Fibroblast of skin of back (primary cell): ENCODE measurements at places on chromosomes 12 and 14.
A peak's percentile ranks its signal among the peaks of the same experiment; 100 is the strongest.

DNA sequence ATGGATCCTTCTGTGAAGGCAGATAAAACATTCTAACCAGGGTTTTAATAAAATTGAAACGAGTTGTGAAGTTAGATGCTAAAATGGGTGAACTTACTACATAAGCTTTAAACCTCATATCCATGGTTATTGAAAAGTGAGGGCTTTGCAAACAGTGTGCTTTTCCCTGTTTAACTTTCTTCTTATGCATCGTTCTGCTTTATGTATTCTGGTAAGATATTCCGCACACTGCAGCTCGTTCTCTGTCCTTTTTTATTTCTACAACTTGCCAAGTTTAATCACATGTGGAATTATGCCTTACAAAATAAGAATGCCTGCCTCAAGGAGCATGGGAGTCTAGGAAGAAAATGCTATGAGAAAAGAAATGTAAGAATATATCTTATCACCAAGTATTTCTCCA lies 30.9 kb downstream of the PELI2 start:
- DNase-seq = no peak

GRCh38 chr14:95884377-95884776 lies 7.7 kb downstream of the TUNAR start:
- no peak for DNase-seq

GRCh38 chr14:91350813-91351511 lies 66.7 kb downstream of the CCDC88C start:
- peak; percentile 46 for DNase-seq

DNA sequence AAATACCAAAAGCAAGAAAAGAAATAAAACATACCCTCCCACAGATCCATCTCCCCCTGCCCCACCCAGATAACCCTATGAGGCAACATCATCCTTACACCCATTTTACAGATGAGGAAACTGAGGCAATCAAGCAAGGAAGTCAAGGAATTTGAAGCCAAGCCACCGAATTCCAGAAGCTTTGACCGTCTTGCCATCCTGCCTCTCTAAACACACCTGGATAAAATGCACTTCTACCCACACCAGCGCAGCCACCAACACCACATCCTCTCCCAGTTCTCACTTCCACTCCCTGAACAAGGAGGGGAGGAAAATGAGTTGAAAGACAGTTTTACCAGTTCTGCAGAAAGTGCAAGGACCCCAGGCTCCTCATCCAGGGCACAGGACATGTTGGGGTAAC lies 13.6 kb downstream of the CMKLR1 start:
- DNase-seq = no peak

- DNase-seq = no peak
These were observed 41.4 kb downstream of the ACTN1 start for GRCh38 chr14:68937471-68938270.

- peak; percentile 21 for DNase-seq
These were observed 393 bp downstream of the ORMDL2 start for GRCh38 chr12:55818140-55818728.

DNA sequence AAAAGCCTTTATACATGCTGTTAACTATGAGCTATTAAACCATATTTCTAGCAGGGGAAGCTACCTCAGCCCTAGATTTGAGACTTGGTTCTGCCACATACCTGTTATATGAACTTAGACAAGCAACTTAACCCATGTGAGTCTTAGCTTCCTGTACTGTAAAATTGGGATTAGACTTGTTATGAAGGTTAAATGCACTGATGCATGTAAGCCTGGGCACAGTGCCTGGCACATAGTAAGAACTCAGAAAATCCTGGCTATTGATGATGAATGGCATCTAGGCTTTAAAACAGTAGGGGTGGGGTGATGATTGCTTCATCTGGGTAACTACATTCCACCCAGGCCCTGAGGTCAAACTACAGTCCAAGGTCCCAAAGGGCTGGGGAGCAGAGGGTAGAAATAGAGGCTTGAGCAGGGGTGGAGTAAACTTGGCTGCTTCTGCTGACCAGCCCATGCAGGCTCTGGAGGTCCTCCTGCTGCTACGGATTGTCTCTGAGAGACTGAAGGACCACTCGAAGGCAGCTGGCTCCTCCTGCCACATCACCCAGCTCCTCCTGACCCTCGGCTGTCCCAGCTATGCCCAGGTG lies 11.3 kb downstream of the ESPL1 start:
- no peak for DNase-seq

- no peak for DNase-seq
These were observed 160.8 kb downstream of the GXYLT1 start for GRCh38 chr12:41983856-41984255.

DNA sequence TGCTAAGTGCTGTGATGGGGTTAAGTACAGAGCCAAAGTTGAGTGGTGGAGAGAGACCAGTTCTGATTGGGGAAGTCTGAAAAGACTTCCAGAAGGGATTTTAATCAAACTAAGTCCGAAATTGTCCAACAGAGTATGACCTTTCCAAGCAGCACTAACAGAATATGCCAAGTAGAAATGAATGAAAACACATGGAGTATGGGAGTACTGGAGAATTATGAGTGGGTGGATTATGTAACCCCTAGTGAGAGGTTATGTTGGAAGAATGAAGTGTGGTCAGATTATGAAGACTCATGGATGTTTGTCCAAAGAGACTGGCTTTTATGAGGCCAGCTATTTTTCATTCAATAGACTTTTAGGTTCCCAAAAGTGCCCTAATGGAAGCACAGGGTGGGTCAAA lies 94.0 kb upstream of the PLEKHA5 start:
- DNase-seq = no peak

- DNase-seq = no peak
These were observed 294.4 kb downstream of the NELL2 start for GRCh38 chr12:44581642-44582242.

DNA sequence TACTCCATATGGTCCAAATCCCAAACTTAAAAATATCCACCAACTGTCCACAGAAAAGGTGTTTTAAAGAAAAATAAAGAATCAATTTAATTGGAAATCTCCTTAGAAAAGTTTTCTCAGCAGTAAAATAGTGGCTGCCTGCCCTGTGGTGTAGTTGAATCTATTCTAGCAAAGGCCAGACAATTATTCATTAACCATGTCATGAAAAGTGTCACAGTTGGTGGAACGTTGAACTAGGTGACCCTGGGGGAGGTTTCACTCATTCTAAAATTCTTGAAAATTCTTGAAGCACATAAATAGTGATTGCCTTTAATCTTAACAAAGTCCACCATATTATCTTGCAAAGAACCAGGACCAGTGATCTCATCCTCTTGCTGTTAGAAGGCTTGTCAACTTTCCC lies 78.4 kb upstream of the GZMB start:
- no peak for DNase-seq

DNA sequence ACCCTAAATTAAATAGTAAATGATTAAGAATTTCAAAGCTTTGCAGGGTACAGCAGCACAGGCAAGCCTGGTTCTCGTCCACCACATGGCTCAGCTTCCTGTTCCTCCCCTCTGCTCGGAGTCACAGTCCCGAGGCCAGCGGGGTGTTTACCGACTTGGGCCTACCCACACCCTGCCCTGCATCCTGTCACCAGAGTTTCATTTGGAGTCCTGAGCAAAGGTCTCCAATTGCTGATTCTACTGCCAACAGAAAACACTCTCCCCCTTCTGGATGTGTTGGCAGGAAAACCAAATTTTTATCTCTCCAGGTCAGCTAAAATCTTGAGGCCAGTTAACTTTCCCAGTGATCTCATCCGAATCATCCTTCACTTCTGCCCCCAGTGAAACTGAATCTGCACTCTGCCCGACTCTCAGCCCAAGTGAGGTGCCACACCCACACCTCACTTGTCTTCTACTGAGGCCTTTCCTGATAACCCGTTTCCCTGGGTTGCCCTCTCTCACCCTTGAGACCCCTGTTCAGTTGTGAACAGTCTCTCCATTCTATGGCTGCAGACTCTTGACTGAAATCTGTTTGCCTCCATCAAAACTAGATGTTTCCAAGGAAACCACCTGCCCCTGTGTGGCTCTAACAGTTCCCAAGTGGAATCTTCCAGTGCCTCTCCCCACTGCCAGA lies 71.2 kb downstream of the VCPKMT start:
- peak; percentile 89 for DNase-seq

DNA sequence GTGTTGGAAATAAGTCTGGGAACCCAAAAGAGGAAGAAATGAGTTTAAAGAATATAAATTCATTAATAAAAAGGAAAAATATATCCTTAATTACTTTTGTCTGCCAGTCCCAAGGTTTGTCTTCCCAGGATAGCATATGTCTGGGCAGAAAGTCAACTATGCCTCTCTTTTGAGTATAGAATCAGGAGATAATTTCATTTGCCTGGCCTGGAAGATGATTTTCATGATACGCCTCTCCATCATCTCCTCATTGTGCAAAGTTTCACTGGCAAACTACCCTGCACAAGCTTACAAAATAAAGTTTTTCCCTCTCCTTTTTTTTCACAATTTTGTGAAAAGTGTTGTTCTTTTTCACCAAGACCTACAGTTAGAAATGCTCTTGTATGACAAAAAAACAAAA lies 340.8 kb downstream of the EGLN3 start:
- no peak for DNase-seq

- no peak for DNase-seq
These were observed 7.0 kb downstream of the ISCA2 start for GRCh38 chr14:74500417-74501134.

DNA sequence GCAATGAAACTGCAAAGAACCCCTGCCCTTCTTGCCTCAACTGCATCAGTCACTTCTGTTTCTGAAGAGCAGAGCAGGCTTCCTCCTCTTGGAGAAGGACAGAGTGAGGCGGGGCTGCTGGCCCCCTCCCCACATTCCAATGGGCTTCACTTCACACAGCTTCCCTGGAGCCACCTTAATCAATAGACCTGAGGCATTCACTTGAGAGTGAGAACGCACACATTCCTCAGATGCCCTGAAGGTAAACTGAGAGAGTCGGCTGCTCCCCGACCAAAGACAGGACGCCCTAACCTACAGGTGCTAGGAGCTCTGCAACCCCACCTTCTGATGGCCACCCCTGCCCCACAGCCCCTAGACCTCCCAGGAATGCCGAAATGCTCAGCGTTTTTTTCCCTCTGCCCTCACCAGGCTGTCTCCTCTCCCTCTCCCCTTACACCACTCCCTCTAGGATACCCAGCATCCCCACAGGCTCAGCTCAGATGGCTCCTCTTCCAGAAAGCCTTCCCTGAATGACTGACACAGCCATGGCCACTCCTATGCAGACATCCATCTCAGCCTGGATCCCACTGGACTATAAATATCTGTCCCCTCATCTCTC lies 31.1 kb downstream of the SYNE3 start:
- peak; percentile 39 for DNase-seq

DNA sequence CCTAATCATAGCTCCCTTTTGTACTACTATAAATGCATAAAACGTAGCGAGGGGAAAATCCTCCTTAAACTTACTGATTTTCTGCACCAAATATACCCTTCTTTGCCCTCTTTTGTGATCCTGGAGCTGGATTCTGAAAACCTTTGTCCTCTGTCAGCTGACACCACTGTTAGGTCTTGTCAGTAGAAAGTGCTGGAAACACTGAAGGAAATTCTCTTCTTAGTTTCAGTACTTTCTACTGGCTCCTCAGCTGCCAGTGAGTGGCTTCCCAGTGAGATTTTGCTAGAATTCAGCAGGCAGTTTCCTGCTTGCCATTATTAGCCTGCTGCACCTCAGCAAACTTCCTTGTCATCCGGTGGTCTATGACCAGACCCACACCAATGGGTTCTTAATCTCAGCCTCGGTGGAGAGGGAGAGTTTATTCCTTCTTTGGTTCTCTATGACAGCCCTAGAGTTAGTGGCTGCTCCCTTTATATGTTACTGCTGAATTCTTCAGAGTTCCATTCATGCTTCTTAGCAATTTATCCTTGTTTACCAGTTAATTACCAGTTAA lies 476.2 kb downstream of the FSCB start:
- no peak for DNase-seq

DNA sequence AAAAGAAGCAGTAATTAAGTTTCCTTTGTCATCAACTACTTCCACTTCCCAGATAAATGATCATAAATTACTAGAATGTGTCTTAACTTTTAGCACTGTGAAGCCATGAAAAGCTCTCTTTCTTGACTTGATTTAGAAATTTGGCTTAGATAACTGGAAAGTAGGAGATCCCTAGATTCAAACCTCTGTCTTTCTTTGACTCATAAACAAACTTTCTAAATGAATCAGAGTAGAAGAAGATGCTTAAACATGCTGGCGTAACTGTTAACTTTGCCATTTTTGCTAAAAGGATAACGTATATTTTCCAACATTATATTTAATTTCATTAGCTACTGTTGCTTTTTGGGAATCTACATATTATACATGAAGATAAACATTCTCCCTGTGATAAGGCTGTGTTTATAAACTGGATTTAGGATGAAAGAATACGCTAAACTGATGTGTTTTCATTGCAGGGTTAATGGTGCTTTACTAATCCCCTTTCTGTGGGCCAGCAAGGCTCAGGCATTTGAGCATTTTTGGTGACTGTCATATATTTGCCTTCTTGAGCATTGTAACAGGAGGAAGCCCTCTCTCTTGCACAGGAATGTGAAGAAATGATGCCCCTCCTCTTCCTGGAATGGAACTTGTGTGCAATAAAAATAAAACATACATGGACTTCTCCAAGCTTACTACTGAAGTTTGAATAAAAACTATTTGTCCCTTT lies 301.4 kb downstream of the BMP4 start:
- DNase-seq = peak; percentile 30
